ENCODE measurements at places on chromosomes 7 and 10.

DNA sequence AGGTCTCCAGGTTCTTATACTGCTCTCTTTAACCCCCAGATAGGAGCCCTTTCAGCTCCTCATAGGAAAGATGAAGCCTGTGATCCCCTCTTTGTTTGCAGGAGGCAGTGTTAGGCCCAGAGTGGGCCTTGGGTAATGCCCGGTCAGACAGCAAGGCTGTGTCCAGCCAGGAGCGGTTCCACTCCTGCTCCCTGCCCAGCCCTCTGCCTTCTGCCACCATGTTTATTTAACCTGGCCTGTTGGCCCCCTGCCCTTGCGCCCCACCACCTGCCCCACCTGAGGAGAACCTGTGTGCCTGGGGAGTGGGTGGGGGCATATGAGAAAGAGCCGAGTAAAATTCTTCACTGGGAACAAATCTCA is 24.3 kb downstream of the CDH23 start:
- no peaks in the 10 kb centered on the region for H3K4me1 ChIP-seq
- H3K36me3 ChIP-seq = no peaks in the 10 kb centered on the region
- no peak overlapping the region for H3K27ac ChIP-seq
- no peaks in the 10 kb centered on the region for H3K27me3 ChIP-seq
- ATAC-seq = no peak
- no peak overlapping the region for H3K4me3 ChIP-seq

DNA sequence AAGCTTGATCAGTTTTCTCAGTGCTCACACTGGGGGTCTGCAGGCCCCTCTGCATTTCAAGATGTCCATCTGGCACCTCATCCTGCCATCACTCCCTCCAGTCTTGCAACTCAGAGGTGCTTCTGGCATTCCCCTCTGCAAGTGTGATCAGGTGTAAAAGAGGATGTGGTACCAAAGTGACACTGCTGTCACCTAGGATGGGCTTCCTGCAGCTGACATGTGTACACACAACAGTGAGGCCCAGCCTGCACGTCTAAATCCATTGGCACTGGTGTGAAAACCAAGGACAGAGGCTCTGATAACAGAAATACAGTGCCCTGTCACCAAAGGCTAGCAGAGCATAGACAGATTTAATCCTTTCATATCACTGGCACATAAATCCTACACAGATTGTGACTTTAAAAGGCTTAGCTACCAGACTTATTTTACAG is 162.5 kb upstream of the CELF2 start:
- no peak for ATAC-seq
- no peaks in the 10 kb centered on the region for H3K27me3 ChIP-seq
- H3K27ac ChIP-seq = no peak overlapping the region
- H3K4me1 ChIP-seq = no peaks in the 10 kb centered on the region
- H3K4me3 ChIP-seq = no peak overlapping the region
- H3K36me3 ChIP-seq = no peaks in the 10 kb centered on the region

GRCh38 chr10:16853201-16853600 is 36.0 kb upstream of the RSU1 start:
- H3K4me3 ChIP-seq = no peak overlapping the region
- H3K36me3 ChIP-seq = no peaks in the 10 kb centered on the region
- no peak overlapping the region for H3K27ac ChIP-seq
- no peak for ATAC-seq

GRCh38 chr7:47170516-47170915 is 411.4 kb downstream of the TNS3 start:
- no peaks in the 10 kb centered on the region for H3K27me3 ChIP-seq
- H3K4me3 ChIP-seq = no peak overlapping the region
- no peaks in the 10 kb centered on the region for H3K36me3 ChIP-seq
- no peaks in the 10 kb centered on the region for H3K4me1 ChIP-seq

GRCh38 chr10:59958882-59959281 is 52.5 kb upstream of the CCDC6 start:
- H3K36me3 ChIP-seq = no peaks in the 10 kb centered on the region
- H3K4me1 ChIP-seq = no peaks in the 10 kb centered on the region
- no peak for ATAC-seq
- H3K27ac ChIP-seq = no peak overlapping the region
- no peak overlapping the region for H3K4me3 ChIP-seq

- no peak overlapping the region for H3K27ac ChIP-seq
- no peak for ATAC-seq
- no peaks in the 10 kb centered on the region for H3K27me3 ChIP-seq
Measured at GRCh38 chr7:151722533-151722932, 154.4 kb downstream of the PRKAG2 start.

GRCh38 chr10:12541446-12542067 is 192.2 kb downstream of the CAMK1D start:
- H3K36me3 ChIP-seq = no peaks in the 10 kb centered on the region
- no peaks in the 10 kb centered on the region for H3K27me3 ChIP-seq
- H3K4me3 ChIP-seq = no peak overlapping the region
- no peak overlapping the region for H3K27ac ChIP-seq
- no peak for ATAC-seq

DNA sequence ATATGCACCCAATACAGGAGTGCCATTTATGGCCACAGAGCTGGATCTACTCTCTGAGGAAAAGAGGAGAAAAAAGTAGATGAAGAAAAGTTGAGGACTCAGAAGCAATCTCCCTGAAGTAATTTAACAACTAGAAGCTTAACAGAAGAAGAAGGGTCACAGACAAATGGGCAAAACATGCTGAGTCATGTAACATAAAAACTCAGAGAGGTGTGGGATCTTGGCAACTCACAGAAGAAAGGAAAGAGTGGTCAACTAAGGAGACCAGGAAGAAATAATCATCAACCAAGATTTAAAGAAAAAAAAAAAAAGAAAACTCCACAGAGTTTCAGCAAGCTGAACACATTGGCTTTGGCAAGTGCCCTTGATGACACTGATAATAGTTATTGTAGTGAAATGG is 51.8 kb upstream of the BET1 start:
- no peak overlapping the region for H3K4me3 ChIP-seq
- H3K4me1 ChIP-seq = no peaks in the 10 kb centered on the region
- H3K36me3 ChIP-seq = no peaks in the 10 kb centered on the region
- no peak for ATAC-seq

DNA sequence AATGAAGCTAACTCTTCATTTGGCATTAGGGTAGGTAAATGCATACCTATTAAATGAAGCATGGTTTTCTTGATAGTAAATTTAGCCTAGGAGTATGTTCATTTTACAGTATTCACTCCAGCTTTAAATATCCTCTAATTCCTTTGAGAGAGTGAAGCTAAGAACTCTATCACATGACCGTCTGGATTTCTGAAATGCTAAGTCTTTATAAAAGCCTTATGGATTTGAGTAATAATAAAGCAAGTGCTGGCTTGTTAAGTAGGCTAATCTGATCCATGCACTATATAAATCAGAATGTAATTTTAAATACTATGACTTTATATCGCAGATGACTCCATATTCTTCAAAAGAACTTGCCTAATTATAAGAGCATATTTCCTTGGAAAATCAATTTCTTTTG is 64.8 kb downstream of the REEP3 start:
- no peaks in the 10 kb centered on the region for H3K27me3 ChIP-seq
- no peak overlapping the region for H3K4me3 ChIP-seq
- ATAC-seq = no peak
- peaks cover 2% of the 10 kb centered on the region for H3K4me1 ChIP-seq
- no peak overlapping the region for H3K27ac ChIP-seq

GRCh38 chr10:70779088-70779487 is 6.1 kb downstream of the TBATA start:
- H3K4me3 ChIP-seq = no peak overlapping the region
- no peak for ATAC-seq
- H3K27ac ChIP-seq = no peak overlapping the region
- H3K4me1 ChIP-seq = no peaks in the 10 kb centered on the region

DNA sequence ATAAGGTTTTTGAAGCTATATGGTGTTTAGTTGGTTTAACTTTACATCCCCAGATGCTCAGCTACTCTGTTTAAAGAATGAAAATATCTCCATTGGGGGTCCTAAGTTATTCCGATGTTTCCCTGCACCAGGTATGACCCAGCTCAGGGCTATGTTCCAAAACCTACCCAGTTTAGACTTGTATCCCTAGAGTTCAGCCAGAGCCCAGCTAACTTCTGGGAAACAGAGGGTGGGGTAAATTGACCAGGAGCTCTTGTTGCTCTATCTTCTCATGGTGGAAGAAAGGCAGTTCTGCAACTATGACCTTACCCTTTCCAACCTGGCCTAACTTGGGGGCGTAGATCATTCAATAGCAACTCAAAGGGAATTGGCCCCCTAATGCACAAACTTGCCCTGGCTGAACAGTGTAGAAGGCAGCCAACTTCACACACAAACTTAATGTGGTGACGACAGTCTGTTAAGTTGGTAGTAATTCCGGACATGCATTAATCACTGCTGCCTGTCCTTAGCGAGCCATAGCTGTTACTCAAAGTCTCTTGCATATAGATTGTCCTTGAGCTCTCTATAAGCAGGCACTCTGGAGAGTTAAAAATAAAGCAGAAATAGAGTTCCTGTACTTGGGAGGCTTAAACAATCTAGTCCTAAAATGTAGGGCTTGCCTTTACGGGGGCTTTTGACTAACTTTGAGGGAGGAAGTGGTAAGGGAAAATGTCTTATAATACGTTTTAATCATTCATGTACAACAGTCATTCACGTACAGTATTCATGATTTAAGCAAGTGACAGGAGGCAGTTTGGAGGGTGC is 5.3 kb upstream of the ZNRF2 start:
- H3K4me3 ChIP-seq = no peak overlapping the region
- no peaks in the 10 kb centered on the region for H3K36me3 ChIP-seq
- H3K4me1 ChIP-seq = no peaks in the 10 kb centered on the region

DNA sequence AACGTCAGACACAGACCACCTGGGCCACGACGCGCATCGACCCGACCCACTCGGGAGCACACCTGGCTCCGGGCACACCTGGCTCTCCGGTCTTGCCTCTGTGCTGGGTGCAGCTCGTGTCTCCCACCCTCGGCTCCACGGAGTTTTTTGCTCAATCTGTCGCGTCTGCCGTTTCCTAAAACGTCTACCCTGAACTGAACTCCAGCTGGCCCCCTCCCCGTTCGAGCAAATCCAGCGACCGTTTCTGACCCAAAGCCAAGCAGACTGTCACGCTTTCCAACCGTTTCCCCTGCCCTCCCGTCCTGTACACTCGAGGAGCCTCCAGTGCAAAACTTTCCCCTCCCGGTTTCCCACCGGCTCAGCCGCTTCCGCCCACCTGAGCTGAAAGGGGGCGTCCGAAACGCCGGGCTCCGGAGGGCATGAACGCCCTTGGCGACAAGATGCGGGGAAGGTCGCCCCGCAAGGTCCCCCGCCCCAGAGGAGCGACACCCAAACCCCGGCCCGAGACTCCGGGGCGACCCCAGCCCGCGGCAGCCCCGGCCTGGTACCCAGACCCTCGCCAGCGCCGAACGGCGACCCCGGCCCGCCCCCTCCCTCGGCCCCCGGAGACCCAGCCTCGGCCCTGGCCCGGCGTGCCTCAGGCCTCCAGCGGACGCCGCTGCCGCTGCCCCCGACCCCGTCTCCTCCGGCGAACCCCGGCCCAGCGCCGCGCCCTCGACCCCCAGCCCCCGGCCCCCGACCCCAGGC is 557 bp downstream of the CYTH3 start:
- peak overlapping the region; percentile 87 for H3K27ac ChIP-seq
- no peaks in the 10 kb centered on the region for H3K27me3 ChIP-seq
- H3K36me3 ChIP-seq = no peaks in the 10 kb centered on the region
- peak overlapping the region; percentile 99 for H3K4me3 ChIP-seq
- ATAC-seq = peak; percentile 9
- H3K4me1 ChIP-seq = peaks cover 39% of the 10 kb centered on the region

GRCh38 chr7:90621747-90622140 is 25.6 kb downstream of the CDK14 start:
- H3K27ac ChIP-seq = no peak overlapping the region
- H3K4me3 ChIP-seq = no peak overlapping the region
- peaks cover 10% of the 10 kb centered on the region for H3K4me1 ChIP-seq
- no peaks in the 10 kb centered on the region for H3K36me3 ChIP-seq
- no peak for ATAC-seq

DNA sequence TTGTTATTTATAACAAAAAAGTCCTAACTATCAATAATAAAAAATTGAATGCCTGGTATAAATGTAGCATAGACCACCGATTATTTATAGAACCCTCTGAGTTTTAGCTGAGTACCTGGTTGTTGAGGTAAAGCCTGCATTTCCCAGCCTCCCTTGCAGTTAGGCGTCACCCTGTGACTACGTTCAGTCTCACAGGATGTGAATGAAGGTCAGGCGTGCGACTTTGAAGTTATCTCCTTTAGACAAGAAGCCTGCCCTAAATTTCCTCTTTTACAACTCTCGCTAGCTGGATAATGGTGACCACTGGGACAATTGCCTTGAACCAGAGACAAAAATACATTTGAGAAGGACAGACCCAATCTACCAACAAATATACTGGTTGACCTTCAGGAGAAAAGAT is 67.5 kb upstream of the TES start:
- no peaks in the 10 kb centered on the region for H3K4me1 ChIP-seq
- no peak overlapping the region for H3K4me3 ChIP-seq
- no peak for ATAC-seq
- H3K36me3 ChIP-seq = no peaks in the 10 kb centered on the region
- H3K27me3 ChIP-seq = no peaks in the 10 kb centered on the region

- peak overlapping the region; percentile 17 for H3K27ac ChIP-seq
- H3K27me3 ChIP-seq = peaks cover 61% of the 10 kb centered on the region
- peak overlapping the region; percentile 10 for H3K4me3 ChIP-seq
Measured at GRCh38 chr7:102321351-102322201, 34.7 kb downstream of the SPDYE6 start.

GRCh38 chr10:93826355-93826754 is 67.4 kb upstream of the SLC35G1 start:
- H3K27ac ChIP-seq = no peak overlapping the region
- no peaks in the 10 kb centered on the region for H3K4me1 ChIP-seq
- H3K36me3 ChIP-seq = no peaks in the 10 kb centered on the region
- ATAC-seq = no peak
- no peak overlapping the region for H3K4me3 ChIP-seq

Data from gastroesophageal sphincter (tissue), 4 donors.